Body of pancreas (tissue), 4 donors: ENCODE measurements at places on chromosomes 7 and 10. TPM values are rescaled to one million over a fixed set of nuclear protein-coding genes. Genes with fewer than 3 reads are reported as not detected.

DNA sequence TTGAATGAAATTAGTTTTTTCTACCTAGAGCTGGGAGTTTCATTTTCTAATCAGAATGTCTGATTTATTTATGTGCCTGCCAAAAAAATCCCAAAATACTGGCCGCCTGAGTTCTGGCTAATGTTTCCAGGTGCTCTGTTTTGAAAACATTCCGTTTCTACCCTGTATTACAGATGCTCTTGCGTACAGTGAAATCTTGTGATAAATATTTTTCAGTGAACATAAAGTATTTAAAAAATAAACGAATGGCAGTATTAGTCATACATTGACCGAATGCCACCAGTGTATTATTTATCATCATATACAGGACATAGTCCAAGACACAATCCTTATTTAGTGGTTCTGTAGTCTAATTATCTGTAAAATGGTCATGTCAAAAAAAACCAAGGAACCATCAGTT is 102.8 kb downstream of the KAT6B start:
- DNase-seq: no peak

GRCh38 chr10:99652800-99653390 is 6.4 kb upstream of the ENTPD7 start:
- no peak for DNase-seq

- no peak for DNase-seq
These were observed 88.0 kb downstream of the CPED1 start for GRCh38 chr7:121076350-121077164.

Gene CALML5
- not detected for total RNA-seq
